ENCODE measurements at places on chromosomes 2 and 18.
A peak's percentile ranks its signal among the peaks of the same experiment; 100 is the strongest.

GRCh38 chr2:147884830-147885229 is 40.0 kb downstream of the ACVR2A start:
- DNase-seq = no peak

DNA sequence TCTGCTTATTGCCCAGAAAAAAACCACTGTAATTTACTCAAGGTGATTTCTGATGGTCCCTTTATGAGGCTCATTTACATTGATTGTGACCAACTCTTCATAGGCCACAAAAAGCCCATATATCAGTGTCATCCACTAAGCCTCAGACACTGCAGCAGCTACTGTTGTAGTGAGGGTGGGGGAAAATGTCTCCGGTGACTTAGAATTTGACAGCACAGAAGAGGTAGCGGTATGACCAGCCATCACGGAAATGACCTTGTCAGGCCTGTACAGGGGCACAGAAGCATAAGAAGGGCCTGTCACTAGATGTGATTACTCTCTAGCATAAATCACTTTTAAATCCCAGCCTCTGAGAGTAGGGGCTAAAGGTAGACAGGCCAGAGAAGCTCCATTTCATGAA is 190.3 kb downstream of the PAX3 start:
- no peak for DNase-seq

GRCh38 chr2:24038786-24039499 is 8.2 kb downstream of the WDCP start:
- DNase-seq = no peak

- no peak for DNase-seq
These were observed 33.2 kb downstream of the RALBP1 start for GRCh38 chr18:9508446-9509025.

DNA sequence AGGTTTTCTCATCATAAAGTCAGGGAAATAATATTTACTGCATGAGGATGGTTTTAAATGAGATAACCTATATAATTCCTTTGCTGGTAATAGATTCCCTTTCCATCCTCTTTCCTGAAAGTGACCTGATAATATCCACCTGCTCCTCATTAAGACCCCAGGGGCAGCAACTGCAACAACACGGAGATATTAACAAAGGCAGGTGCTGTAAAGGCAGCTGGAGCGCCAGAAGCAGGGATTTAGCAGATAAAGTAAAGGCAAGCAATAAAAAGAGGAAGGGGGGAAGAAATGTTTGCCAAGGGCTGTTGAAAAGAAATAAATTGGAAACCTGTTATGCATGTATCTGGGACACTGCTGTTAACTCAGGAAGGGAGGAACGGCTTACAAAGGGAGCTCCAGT is 472.6 kb upstream of the KLHL29 start:
- DNase-seq = peak; percentile 4

DNA sequence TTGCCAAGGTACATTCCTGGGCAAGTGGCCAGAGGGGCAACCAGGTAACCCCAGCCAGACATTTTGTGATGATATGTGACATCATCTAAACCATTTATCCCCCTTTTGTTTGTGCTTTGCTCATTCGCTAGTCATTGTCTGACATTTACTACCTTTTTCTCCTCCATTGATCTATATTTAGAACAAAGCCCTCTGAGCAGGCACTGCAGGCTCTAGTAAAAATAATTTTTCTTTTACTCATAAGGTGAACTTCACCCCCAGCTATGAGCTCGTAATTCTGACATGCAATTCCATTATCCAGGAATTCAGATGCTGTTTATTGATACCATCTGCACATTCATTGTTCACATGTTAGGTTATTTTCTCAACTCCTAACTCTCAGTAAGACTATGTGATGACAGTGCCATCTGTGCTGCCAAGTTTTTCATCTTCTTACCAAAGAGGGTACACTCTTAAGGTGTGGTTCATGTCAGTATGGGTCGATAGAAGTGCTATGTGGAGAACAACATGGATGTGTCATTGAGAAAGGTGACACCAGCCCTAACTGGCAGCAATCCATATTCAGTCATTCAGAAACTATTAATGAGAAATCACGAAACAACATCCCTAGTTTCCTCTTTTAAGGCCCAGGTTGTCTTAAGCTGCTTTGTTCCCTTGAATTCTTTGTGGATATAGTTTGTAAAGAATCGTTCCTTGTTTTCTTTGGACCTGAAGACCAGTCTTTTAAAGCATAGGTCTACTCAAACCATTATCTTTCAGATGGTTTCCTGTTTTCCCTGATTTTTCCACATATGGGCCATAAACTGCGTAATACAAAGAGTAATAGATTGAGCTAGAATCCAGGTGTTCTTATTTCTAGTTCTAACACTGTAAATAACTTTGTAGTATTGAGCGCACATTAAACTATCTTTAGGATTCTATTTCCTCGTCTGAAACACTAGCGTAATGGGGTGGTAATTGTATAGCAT is 978.1 kb upstream of the CDH2 start:
- no peak for DNase-seq

DNA sequence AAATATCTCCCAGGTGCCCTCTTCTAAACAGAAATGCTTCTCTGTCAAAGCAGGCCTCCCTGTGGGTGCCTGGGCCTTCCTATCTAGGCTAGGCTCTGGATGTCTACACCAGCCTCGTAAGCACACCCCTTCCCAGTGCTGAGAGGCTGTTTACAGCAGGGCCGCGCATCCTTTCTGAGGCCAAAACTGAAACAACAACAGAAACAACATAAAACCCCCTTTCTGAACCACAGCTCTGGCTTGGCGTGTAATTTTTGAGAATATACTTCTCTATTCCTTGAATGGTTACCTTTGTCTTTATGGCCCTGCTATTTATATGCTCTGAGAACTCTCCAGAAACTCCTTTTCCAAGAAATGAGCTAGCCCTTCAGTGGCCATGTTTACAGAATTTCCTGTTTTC is 118.4 kb downstream of the BCL2L11 start:
- DNase-seq = no peak

All from NCI-H1048 (cell line).